ENCODE measurements at places on chromosomes 4 and X.

GRCh38 chr4:176436293-176436973 is 116.7 kb downstream of the SPCS3 start:
- DNase-seq, result no peak

DNA sequence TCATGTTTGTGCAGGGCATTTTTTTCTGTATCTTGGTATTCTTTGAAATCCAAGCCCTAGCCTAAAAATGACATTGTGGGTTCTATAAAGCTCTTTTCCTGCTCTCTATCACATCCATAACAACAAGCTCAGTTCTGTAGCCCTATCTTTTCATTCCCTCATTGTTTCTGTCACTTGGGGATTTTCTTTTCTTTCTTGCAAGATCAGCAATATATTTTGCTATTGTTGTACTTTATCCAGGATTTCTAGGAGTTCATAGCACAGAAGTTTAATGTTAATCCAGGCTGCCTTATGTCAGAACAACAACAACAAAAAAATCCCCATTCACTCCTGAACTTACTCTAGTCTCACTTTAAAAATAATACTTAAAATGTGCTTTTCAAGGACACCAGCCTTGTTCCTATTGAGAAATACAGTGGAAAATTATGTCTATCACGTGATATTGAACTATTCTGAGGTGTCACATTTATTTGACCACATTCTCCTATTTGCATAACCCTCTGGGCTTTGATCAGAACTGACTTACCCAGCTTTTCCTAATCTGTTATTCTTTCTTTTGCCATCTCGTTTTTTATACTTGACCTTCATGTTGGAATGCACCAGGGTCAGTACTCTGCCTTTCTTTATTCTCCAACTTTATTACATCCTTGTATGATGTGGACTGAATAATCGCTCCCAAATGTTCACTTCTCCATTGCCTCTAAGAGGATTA is 112.8 kb downstream of the MAGEB5 start:
- no peak for DNase-seq

GRCh38 chr4:183255487-183255886 is 64.6 kb downstream of the CLDN22 start:
- DNase-seq, result no peak

- DNase-seq, result no peak
Measured at GRCh38 chr4:172802032-172802431, 366.6 kb upstream of the GALNT7 start.

GRCh38 chr4:140103676-140104075 is 50.3 kb downstream of the MAML3 start:
- peak; percentile 62 for DNase-seq

DNA sequence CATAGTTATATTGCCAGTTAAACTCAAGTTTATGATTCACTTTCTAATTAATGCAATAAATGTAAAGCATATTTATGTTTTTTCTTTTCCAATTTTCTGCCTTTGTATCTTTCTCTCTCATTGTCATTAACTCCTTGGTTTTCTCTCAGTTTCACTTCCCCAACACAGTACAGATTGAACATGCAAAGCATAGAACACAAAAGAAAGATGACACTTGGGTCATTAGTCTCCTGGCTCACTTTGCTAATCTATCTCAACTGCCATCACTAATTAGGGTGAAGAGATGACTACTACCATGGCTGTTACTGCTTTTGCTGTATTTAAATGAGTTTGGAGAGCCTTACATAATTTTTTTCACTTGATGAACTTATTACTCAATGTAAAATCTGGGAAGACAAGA is 12.3 kb upstream of the NAA11 start:
- DNase-seq, result no peak

DNA sequence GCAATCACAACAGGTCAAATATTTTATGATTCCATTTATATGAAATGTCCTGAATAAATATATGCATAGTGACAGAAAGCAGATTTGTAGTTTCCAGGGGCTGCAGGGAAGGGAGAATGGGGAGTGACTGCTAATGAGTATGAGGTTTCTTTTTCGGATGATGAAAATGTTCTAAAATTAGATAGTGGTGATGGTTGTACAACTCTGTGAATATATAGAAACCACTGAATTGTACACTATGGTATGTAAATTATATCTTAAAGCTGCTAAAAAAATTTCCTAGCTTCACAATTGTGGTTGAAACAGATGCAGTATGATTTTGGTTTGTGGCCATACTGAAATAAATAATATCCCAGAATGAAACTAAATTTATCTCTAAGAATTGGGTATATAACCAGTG is 12.9 kb upstream of the IL2 start:
- DNase-seq, result no peak

GRCh38 chrX:2698604-2699003 is 7.5 kb downstream of the CD99 start:
- DNase-seq, result no peak

DNA sequence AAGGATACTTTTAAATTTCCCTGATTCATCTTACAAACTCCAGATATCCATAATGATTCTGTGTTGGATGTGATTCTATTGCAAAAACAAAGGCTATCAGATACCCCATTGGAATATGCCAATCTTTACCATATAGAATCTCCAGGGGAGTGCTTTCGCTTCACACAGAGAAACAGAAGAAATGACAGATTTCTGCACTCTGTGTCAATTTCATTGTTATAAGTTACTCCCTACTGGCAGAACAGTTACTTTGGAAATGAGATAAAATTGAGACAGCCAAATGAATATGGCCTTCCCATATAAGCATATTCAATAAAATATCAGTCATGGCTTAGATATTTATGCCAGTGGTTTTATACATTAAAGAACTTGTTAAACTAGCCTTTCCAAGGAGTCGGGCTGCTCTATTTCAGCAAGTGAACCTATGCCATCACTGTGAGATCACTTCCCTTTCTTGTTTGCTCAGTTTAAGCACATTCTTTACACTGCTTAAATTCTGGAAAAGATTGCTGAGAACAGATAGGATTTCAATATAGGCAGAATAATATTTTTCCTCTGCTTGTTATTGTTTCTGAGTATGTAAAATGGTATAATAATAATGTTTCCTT is 127.5 kb upstream of the ANXA10 start:
- no peak for DNase-seq

GRCh38 chr4:83660578-83660977 is 124.7 kb downstream of the GPAT3 start:
- DNase-seq, result no peak

GRCh38 chrX:96394598-96394997 is 290.0 kb upstream of the DIAPH2 start:
- DNase-seq, result no peak

- no peak for DNase-seq
Measured at GRCh38 chr4:105992641-105993305, 97.5 kb downstream of the NPNT start.

DNA sequence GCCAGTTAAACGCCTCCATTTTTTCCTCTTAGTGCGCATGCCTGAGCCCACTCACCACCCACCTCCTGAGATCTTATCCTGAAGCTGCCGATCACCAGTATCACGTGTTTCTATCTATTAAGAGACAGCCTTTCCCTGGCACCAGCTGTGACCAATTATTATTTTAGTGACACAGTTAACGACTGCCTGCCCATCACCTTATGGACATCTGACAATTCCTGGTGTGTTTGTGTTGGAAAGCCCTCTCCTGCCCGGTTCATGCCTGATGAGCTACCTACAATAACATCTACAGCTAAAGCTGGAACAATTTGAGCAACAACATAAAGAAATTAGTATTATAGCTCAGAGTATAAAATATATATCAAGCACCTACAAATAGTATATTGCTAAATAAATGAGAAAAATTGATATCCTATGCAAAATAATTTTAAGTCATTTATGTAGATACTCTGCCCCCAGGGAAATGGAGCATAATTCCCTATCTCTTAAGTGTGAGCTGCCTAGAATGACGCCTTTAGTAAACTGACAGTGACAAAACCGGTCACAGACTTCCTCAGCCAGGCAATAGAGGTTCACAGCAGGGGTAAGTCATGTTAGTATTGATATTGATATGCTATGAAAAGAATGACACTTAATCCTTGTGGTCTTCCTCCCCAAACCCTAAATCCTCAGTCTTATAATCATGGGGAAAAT is 862.2 kb downstream of the TRAM1L1 start:
- no peak for DNase-seq

DNA sequence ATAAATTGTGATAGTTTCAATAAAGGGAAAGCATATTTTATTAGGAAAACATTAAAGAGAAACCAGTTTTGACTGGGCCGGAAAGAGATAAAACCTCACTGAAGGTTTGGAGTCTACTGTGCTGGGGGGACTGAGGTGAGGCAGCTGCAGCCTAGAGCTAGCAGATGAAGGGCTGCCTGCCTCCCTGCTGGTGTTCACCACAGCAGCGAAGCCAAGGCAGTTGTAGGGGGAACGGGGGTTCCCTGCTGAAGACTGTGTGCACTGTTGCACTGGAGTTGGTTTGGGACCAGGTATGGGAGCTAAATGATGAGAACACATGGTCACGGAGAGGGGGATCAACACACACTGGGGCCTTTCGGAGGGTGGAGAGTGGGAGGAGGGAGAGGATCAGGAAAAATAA is 546.5 kb upstream of the SMIM31 start:
- DNase-seq, result no peak

GRCh38 chrX:68634649-68635227 is 12.7 kb upstream of the STARD8 start:
- no peak for DNase-seq

GRCh38 chr4:42360256-42360669 is 37.0 kb upstream of the SHISA3 start:
- no peak for DNase-seq

- DNase-seq, result no peak
Measured at GRCh38 chr4:14583331-14583730, 418.9 kb upstream of the CPEB2 start.

GRCh38 chr4:81874661-81875515 is 403.2 kb upstream of the RASGEF1B start:
- DNase-seq, result no peak

DNA sequence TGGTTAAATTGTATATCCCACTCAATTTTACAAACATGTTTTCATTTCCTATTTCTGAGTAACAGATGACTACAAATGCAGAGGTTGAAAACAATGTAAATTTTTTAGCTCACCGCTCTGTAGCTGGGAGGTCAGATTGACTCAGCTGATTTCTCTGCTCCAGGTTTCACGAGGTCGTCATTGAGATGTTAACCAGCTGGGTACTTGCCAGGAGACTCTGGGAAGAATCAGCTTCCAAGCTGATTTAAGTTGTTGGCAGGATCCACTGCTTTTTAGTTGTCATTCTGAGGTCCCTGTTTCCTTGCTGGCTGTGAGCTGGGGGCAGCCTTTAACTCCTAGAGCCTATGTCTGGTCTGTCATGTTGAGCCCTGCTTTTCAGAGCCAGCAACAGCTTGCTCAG is 864.3 kb upstream of the AGA start:
- DNase-seq, result no peak

GRCh38 chr4:189162888-189163287 is 777.8 kb upstream of the FRG1 start:
- DNase-seq, result no peak

GRCh38 chrX:19990151-19990555 is 708 bp downstream of the BCLAF3 start:
- DNase-seq, result no peak

DNA sequence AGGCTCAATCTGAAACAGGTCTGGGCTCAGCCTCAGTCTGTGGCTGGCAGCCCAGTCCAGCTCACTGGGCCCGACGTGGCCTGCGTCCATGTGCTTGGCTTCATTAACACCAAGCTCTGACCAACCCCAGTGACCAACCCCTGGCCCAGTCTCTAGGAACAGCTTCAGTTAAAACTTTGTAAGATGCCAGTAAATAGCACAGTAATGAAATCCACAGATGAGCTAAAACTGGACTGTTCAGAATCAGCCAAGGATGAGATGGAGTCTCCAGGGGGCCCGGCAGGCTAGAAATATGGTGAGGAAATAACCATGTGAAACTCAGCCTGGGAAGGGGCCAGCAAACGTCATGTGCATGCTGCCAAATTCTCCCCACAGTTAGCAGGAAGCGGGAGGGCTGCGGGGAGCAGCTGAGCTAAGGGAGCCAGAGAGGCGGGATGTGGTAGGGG is 37.1 kb upstream of the XPNPEP2 start:
- no peak for DNase-seq

DNA sequence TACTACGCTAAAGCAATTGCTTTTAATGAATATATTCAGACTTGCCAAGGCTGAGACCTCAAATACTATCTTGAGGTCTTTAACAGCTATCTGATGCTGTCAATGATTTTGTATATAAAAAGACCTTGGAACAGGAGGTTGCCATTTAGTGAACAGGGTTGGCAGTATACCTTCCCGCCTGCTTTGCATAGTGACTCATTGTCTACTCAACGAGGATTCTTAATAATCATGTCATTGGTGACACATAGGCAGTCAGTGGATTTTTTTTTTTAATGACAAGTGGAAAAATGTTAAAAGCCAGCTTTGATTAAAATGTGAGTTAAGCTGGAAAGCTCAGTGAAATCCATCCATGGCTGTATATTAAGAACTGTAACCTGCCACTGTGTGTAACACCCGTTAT is 164.0 kb downstream of the ASMT start:
- no peak for DNase-seq

DNA sequence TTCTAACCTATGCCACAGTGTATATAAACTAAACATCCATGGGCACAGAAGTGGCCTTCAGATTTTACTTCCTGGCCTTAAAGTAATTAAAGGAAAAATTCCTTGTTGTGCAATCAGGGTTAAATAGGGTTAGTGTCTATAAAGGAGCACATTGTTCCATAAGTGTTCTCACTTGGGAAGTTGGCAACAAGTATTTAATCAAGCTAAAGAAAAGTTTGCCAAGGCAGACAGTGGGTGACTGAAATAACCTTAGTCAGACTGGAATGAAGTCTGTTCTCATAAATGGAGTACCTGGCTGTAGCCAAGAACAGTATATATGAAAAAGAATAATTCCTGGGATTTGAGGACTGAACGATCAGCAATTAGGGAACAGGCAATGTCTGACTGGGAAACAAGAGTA is 213.6 kb downstream of the HTR2C start:
- DNase-seq, result no peak

DNA sequence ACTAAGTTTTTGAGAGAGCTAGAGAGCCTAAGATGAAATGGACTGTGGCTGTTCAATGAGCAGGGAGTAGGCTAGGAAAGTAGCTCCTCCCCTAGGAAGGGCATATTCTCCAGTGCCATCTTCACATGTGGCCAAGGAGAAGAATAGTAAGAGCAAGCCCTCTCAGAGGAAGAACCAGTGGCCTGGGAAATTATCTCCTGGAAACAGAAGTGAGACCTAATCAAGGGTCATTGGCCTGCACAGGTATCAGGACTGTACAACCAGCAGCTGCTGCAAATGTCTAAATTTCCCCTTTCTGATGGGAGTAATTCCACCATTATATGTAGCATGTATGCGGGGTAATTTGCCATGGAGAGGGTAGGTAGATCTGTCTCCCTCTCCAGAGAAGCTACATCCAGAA is 334.8 kb upstream of the RASGEF1B start:
- no peak for DNase-seq

DNA sequence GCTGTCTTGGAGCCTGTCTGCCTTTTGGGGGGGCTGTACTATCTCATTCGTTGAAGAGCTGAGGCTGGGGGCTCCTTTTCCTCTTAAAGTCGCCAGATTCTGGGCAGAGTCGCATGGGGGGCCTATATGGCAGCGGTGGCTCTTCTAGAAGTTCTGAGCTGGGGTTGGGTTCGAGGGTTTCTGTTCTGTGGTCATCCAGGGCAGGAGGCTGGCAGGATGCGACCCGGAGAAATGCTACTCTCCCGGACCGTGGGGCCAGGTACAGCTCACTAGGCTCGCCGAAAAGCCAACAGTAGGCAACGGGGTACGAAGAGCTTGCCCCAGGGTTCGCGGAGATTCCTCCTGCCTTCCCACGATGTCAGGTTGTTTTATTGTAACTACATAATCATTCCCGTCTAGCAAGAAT is 1.9 kb upstream of the CITED1 start:
- no peak for DNase-seq

- DNase-seq, result no peak
Measured at GRCh38 chr4:174604198-174604597, 81.9 kb upstream of the HPGD start.

Data from activated T-cell treated with anti-CD3 and anti-CD28 coated beads, Interleukin-2, amount 50 U/mL, for 48 hours (primary cell).